ENCODE measurements at places on chromosomes 3 and 15.

DNA sequence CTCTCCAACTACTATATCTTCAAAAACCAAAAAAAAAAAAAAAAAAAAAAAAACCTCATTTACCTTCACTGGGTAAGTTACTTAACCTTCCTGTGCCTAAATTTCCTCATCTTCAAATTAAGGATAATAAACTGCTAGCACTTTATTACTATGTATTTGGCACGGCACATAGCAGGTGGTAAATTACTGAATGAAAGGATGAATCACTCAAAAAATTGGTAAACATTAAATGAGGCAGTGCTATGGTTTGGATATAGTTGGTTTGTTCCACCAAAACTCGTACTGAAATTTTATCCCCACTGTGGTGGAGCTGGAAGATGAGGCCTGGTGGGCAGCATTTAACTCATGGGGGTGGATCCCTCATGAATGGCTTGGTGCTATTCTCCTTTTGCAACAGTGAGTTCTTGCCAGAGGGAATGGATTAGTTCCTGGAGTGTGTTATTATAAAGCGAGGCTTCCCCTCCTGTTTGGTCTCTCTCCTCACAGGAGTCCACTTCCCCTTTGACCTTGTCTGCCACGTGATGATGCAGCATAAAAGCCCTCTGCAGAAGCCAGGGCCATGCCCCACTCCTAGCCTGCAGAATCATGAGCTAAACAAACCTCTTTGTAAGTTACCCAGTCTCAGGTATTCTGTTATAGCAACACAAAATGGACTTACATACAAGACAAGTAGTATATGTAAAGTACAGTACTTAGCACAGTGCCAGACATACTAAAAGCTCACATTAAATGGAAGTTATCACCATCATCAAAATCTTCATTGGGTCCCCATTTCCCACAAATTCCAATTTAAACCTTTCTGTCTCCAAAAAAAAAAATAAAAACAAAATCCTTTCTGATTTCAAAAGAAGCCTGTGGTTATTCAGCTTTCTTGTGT, 20.6 kb downstream of the DCUN1D1 start:
- no peak for DNase-seq

DNA sequence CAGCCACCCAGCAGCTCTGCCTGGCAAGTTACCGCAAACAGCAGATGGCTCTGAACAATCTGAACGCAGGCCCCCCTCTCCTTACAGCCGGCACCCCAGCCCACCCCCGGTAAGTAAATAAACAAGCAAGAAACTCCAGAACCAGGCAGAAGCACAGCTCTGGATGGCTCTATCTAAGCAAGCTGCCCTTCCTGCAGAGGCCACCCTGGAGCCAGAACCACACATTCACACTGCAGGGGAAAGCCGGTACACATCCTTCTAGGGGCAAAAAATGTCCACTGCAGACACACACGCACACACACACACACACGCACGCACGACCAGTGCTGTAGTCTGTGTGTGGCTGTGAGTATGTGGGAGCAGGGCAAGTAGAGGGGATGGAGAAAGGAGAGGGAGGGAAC, 63.9 kb downstream of the ADCY5 start:
- peak; percentile 93 for DNase-seq

DNA sequence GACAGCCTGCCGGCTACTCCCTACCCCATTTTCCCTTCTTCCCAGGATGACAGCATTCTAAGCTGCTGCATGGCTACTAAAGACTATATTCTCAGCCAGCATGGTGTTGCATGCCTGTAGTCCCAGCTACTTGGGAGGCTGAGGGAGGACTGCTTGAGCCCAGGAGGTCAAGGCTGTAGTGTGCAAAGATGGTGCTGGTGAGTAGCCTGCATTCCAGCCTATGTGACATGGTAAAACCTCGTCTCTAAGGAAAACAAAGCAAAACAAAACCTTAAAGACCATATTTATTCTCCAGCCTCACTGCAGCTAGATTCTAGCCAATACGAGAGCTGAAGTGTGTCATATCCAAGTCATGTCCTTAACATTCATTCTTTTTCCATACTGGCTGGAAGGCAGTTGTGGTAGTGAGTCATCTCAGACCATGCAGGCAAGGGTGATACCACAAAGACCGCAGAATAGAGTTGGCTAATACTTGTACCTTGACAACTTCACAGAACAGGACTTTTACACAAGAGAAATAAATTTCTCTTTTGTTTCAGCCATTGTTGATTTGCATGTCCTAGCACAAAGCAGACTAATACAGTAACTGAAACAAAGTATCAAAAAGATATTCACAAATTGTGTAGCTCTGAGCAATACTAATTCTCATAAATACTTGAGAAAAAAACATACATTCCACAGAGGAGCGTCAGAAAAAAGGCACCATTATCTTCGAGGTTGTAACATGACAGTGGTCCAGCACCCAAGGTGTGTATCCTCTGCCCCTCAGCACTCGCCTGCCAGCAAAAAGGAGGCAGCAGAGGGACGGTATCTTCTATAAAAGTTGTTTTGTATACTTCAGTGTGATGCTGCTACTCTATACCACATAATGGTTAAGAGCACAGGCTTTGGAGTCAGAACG, 14.8 kb downstream of the PBRM1 start:
- DNase-seq: no peak

DNA sequence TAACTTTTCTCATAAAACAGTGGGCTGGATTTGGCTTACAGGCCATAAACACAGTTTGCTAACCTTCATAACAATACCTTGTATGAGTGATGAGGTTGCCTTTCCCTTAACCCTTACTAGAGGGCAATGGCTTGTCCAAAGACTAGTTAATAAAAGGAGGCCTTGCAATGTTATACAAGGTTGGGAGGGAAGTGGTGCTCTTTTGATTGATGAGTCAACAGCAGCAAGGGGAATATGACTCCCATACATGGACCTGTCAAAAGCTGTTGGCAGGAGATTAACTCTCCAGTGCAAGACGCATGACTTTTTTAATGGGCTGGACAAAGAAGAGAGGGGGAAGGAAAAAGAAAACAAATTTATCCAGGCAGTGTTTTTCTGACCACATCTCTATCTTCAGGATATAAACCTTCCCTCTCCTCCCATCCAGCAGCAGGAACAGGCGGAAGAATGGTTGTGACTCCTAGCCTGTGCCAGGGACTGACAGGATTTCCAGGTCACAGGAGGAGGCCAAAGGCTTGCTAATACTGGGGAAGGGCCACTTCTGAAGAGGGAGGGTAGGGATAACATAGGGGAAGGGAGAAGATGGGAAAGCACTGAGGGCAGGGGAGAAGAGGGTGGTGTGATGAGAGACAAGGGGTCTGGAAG, 35.2 kb upstream of the ARL14 start:
- DNase-seq: no peak

DNA sequence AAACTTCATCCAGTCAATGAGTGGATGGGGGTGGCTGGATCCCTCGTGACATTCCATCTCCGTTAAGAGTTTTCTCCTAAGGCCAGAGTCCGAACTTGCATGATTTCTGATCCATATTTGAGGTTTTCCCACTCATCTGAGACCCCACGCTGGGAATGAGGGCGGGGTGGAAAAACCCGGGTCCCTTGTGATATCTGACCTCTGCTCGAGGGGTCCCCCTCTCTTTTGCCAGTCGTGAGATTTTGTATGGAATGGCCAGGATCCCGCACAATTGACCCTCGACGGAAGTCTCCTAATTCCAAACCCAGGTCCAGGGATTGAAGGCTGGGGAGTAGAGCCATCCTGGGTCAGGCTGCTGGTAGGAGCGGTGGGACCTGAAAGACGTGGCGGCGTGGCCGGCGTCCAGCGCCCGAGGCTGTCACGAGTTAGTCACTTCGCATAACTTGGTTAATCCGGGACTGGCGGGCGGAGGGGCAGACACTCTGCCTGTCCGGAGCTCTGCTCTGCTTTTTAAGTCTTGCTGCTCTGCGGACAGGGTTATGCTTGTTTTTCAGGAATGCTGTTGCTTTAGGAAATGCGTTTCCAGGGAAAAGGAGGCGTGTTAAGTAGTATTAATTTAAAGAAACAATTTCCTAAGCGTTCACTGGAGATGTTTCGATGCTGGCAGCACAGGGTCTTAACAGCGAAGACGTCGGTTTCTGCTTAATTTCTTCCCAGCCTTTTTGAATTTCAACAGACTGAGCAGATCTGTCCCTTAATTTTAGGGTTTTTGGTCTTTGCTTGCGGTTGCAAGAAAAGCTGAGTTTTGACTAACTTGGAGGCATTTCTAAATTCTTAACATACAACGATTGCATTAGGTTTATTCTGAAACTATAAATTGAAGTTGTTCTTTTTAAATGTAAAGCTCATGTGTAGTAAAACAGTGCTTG, 69.7 kb upstream of the LRRFIP2 start:
- no peak for DNase-seq

GRCh38 chr3:17336291-17336690, 406.1 kb downstream of the TBC1D5 start:
- DNase-seq: no peak

DNA sequence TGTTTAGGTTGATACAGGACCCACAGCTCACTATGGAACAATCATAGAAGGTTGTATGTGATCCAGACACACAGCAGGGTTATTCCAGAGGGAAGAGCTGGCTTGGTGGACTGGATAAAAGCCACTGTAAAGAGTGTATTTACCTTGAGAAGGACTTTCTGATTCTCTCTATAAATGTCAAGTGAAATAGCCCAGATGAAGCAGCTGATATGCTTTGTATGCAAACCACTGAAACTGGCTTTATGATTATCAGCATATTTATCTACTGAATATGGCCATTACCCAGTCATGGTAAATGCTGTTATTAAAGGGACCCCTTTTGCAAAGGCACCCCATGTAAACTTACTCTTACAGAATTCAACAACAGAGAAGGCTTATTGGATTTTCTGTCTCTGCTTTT, 28.1 kb downstream of the C3orf80 start:
- no peak for DNase-seq

DNA sequence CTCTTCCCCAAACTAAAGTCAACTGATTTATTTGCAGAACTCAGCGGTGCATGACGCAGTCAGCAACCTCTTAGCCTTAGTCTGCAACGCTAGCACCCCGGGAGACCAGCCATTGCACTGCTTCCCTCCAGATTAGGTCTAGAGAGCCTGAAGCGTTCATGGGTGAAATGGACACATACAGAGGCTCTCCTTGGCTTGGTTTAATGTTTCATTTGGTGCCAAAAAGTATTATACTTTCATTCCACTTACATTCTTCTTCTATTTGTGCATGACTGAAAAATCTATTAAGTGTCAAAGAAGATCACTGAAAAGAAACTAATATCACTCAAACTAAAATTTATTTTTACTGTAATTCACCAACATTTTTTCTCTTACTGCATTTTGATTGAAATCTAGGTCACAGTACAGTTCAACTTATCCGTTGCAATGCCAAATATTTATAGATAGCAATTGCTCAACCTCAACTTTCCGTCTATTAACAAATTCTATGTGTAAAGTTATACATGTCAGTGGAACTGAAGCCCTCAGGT, 116.2 kb downstream of the ROBO1 start:
- DNase-seq: no peak

- DNase-seq: no peak
Observed at GRCh38 chr15:69917056-69917455, 180.7 kb downstream of the TLE3 start.

- DNase-seq: peak; percentile 67
Observed at GRCh38 chr15:68818769-68819494, 1.8 kb downstream of the ANP32A start.

DNA sequence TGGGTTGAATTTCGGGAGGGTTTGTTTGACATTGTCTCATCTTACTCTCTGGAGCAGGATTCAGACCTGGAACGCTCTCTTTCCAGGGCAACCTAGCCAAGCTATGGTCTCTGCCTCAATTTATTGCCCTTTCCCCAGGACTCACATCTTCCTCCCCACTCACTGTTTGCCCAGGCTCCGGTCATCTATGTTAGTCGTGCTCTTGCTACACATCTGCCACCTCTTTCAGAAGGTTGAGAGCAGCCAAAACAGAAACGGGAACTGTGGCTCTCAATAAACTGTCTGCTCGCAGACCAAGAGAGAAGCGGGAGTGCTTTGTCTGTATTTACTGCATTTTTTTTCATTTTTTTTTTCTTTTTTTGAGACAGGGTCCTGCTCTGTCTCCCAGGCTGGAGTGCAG, 81.6 kb downstream of the ST6GAL1 start:
- no peak for DNase-seq

All from NCI-H2171 treated with DMSO at 0.1 percent for 48 hours (cell line).